Stimulated activated CD8-positive, alpha-beta memory T cell treated with anti-CD3 and anti-CD28 coated beads, Interleukin-15, amount 100 ng/mL, for 48 hours (primary cell): ENCODE measurements at places on chromosomes 12 and 14.

- no peak for DNase-seq
Observed at GRCh38 chr12:132803125-132803524, 25.5 kb downstream of the GOLGA3 start.

- no peak for DNase-seq
Observed at GRCh38 chr12:92206011-92206410, 60.4 kb upstream of the BTG1 start.

GRCh38 chr12:57216014-57216911 is at the start of gene NXPH4:
TSS of gene NXPH4 (plus strand) at chr12:57216794. CDS start at chr12:57216970, 176 bp downstream.
- no peak for DNase-seq

GRCh38 chr14:36020120-36021029 is 156.1 kb downstream of the PTCSC3 start:
- no peak for DNase-seq

GRCh38 chr12:105482951-105483350 is 152.5 kb downstream of the C12orf75 start:
- DNase-seq = no peak

- DNase-seq = no peak
Observed at GRCh38 chr12:47776471-47777143, 3.6 kb downstream of the SLC48A1 start.

- DNase-seq = no peak
Observed at GRCh38 chr12:48447755-48448154, 24.6 kb upstream of the ANP32D start.

DNA sequence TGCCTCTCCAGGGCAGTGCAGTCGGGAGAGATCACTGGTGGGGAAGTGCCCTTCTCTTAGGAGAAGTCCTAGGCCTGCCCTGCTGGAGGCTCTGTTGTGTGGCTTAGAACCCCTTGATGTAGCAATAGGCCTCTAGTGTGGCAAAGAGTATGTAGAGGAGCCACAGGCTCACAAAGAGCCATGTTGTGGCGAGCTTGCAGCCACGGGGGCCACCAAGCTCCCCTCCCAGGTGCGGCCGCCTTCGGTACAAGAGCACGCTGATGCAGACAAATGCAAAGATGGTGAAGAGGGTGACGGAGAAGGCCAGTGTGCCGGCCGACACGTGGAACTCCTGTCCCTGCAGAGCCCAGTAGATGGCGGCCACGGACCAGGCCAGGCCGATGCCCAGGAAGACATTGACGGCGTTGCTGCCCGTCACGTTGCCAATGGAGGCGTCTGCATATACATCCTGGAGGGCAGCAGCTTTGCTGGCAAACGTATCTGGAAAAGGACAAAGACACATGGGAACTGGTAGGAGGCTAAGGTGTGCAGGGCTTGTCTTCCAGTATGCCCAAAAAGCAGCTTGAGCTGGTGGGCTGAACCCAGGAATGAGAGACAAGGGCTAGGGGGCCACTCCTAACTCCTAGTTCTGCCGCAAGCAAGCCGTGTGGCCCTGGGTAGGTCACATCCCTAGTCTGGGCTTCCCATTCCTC is 142.8 kb downstream of the SLC8A3 start:
- DNase-seq = no peak

DNA sequence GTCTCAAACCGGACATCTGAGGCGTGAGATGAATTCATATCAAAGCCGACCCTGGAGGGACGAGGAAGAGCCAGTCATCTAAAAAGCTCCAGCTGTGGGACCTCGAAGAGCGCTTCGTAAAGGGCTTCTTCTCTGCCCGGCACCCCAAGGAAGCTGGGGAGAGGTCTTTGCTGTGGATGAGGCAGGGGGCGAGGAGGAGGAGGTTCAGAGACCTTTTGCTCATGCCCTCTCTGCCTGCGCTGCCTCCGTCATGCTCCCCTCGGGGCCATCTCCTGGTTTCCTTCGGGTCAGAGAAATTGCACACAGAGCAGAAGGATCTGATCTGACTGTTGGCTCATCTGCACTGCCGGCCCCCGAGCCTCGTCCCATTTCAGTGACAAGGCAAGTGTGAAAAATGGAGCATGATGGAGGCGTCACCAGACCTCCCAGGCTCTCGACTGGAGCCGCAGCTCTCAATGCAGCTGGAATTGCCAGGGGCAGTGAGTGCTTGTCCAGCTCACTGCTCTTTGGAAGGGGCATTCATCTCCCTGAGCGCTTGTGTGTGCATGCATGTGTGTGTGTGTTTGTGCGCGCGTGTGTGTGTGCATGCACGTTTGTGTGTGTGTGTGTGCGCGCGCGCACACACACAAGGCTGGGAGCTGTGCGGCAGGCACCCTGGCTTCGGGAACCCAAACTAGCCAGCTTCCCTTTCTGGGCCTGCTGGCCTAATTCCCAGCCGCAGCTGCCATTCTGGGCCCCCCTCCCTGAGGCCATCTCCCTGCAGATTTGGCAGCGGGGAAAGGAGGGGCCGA is 9.2 kb downstream of the CABP1 start:
- no peak for DNase-seq

DNA sequence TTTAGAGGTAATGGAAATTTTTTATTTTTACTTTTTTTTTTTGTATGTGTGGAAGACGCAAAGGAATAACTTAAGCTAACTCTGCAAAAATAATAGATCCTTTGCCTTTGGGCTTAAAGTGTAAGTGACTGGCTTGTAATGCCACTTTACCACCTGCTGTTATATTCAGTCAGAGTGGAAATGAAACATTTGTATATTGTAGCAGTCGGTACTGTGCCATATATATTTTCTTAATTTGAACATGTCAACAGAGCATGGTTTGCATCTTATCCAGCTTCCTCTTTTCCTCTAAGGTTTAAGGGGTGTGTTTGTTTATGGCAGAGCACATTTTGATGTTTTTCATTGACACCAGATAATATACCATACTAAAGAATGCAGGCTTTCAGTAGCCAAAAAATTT is 176.6 kb downstream of the TRHDE start:
- DNase-seq = no peak

DNA sequence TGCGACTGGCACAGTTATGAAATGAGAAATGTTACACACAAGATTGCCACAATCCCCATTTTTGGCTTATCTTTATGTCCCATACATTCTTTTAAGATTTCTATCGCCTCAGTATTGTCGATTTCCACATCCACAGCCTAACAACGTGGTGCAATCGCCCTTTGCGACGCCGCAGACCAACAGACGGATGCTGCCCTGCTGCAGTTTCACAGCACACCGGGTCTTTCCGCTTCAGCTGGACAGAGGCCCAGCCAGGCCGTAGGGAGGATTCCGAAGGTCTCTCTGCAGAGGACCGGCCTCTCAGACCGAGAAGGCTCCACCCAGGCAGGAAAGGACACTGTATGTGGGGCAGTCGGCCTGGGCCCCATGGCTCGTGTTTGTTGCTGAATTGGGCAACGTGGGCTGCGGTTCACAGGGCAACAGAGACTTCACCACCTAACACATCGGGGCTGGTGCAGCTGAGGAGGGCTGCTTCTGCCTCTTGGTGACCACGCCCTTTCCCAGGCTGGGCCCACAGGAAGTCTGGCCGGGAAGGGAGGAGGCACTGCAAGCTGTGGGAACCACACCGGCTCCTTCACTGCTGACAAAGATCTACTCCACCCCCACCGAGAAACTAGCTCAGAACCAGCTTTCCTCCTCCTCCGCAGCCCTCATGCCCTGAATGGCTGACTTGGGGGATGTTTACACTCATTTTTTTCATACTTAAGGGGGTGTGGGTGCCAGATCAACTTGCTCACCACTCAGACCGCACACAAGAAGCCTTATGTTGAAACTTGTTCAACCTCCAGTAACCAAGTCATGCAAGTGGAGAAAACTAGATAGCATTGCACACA is 32.9 kb upstream of the MDM1 start:
- peak; percentile 92 for DNase-seq

- no peak for DNase-seq
Observed at GRCh38 chr12:109555431-109556315, 17.6 kb downstream of the MMAB start.

DNA sequence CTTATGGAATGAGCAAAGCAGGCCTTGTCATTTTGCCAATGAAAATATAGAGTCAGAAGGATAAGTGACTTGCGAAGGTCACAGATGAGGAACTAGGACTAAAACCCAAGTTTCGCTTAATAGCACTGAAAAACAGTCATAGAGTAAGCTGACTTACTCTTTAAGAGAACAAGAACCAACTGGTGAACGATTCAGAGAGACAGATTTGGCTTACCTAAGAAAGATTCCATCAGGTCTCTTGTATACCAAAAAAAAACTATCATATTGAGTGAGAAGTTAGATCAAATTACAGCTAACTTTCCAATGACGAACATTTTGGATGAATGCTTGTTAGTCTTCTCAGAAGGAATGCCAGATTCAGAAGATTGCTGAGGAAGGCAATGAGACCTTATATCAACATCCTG is 74.2 kb downstream of the ZFC3H1 start:
- DNase-seq = no peak

GRCh38 chr12:108567406-108568337 is 5.3 kb downstream of the ISCU start:
- no peak for DNase-seq

GRCh38 chr12:40105515-40106201 is at the start of gene SLC2A13:
TSS of gene SLC2A13 (minus strand) at chr12:40106081. CDS start at chr12:40105808, 273 bp downstream.
- DNase-seq = peak; percentile 60

DNA sequence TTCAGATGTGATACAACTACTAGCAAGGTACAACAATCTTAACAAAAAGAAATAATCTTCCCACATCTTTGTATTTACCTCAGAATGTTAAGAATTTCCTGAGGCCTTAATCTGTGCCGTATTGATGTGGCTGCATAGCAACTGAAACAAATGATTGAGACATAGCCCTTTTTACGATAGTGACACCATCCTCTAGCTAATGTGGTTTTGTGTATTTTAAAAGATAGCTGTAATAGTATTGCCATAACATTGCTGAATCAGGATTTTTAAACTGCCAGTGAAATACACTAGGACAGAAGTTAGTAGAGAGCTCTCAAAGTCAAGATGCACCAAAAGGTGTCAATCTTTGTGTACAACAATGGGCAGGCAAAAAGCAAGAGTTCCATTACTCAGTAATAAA is 11.9 kb downstream of the NPAS3 start:
- DNase-seq = no peak

DNA sequence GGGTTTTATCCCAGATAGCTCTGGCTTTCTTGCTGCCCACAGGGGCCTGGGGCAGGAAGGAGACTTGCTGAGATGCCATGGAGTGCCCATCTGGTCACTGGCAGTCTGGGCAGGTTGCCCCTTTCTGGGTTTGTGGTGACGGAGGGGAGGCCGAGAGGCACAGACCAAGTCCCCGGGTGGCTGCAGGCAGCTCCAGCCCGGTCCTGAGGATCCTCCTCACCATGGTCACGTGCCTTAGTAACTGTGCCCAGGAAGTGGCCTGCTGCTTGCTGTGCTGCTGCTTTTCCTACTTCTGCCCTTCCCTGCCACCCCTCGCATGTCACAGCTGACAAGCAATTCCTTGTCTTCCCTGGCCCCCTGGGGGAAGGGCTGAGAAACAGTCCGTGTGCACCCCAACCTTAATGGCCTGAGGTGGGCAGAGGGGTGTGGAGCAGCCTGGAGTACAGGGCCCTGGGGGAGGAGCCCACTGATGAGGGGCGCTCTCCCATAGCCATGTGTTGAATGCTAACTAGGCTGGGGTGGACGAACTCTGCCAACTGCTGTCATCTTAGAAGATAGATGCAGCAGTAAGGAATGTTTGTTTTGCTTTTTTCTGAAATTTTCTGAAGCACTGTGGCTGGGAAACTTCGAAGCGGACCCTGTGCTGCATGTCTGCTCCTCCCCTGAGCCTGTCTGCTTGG is 54.9 kb upstream of the SRSF5 start:
- DNase-seq = no peak

DNA sequence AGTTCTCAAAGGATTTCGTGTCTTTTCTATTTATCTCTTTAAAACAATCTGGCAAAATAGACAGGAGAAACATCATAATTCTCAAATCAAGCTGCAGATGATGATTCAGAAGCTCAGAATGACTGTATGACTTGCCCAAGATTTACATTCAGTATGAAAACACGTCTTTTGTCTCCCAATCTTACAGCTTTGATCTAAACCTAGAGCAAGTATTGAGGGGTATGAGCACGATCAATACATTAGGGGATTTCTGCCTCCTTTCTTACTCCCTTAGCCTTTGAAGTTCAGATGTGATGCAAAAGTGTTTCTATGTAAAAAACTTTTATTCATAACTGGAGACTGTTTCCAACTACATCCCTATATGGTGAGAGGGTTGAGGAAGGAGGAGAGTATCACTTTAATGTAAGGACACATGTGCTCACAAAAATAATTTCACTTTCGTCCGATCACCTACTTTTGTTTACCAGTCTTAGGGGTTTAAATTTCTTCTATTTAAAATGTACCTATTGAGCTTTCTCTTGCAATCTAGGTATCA is 454.8 kb downstream of the TMTC2 start:
- DNase-seq = no peak

GRCh38 chr12:5511644-5512600 is 80.0 kb downstream of the NTF3 start:
- peak; percentile 5 for DNase-seq

GRCh38 chr12:12056951-12057350 is 13.8 kb upstream of the BCL2L14 start:
- DNase-seq = no peak

- DNase-seq = no peak
Observed at GRCh38 chr12:108679106-108679681, 45.5 kb upstream of the SELPLG start.

GRCh38 chr14:93017301-93017797 is 94.4 kb downstream of the CHGA start:
- DNase-seq = no peak

DNA sequence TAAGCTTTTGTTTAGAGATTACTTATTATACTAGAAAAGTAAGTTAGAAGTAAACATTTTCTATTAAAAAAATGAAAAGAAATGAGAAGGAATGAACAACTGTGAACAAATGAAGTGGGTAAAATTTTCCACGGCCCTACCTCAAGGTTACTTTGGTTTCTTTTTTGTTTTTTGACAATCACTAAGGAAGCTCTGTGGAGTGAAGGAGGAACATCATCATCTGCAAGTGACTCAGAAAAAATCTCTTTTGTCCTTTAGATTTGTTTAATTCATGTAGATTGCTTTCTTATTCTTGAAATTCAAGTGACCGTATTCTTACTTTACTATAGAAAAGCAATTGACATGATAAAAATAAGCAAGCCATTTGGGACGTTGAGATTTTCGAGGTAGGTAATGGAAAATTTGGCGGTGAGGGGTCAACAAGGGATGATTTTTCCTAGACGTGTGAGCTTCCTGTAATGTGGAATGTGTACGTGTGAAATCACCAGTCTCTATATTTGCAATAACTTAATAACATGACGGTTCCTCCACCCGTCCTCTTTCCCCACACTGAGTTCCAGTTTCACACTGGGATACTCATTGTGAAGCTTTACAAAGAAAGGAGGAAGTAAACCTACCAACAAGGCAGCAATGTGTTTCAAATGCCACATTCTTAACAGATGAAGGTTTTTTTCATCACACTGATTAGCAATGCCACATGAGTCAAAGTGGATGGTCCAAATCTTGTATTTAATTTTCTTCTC is 62.3 kb upstream of the EGLN3 start:
- DNase-seq = no peak

DNA sequence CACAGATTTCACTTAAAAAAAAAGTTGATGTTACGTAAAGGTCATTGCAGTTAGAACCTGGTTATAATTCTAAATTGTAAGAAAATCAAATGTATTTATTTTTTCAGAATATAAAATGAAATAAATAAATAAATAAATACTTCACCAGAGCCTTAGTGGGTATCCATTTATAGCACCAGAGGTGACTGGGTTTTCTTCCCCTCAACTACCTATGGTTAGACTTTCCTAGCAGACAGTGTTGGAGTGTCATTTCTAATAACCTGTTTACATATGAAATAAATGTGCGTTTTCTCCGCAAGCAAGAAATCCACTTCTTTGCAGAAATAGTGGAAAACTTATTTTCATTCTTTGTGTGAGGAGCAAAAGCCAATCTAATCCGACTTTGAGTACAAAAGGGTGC is 3.3 kb upstream of the MYF5 start:
- no peak for DNase-seq

GRCh38 chr12:121202407-121203355 is 7.2 kb upstream of the P2RX4 start:
- DNase-seq = no peak
